Sigmoid colon (tissue), 7 donors: ENCODE measurements at places on chromosomes 5 and 9. TPM values are rescaled to one million over a fixed set of nuclear protein-coding genes. Genes with fewer than 3 reads are reported as not detected.

The IRX2 gene
- total RNA-seq = not detected

The GABBR2 gene
- total RNA-seq = under 0.01 TPM

The PHF24 gene
- 2.2 TPM for total RNA-seq

DNA sequence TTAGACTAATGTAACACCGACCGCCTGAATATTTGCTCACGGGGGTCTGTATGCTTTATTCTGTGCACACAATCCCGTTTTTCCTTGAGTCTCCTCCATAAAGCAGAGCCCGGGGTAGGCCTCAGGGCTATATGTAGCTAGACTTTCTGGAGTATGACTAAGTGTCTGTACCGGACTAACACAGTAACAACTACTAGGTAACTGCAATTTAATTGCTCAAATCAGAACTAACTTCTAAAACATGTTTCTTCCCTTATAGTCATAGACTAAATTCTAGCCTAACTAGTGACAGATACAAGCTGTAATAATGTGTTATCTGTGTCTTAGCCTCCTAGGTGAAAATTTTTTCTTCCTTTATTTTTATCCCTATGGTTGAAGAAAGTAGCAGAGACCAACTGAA is 2.1 kb downstream of the REEP5 start:
- DNase-seq = no peak

DNA sequence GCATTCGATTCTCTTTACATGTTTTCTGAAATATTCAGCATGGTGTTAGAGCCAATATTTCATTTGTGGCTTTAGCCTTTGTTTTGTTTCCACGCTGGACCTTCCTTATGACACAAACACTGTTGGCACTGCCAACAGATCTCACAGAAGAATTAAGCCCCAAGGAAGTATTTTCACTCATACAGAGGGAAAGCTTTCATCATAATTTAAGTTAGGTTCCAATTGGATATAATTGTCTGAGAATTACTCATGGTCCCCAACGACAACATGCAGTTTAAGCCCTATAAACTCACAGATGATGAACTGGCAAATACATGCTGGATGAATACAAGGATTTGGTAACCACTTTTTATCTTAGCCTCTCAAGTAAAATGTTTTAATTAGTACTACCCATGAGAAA is 259.5 kb downstream of the EBF1 start:
- DNase-seq = no peak

GRCh38 chr5:38776149-38776896 is 69.5 kb upstream of the OSMR start:
- DNase-seq = no peak

DNA sequence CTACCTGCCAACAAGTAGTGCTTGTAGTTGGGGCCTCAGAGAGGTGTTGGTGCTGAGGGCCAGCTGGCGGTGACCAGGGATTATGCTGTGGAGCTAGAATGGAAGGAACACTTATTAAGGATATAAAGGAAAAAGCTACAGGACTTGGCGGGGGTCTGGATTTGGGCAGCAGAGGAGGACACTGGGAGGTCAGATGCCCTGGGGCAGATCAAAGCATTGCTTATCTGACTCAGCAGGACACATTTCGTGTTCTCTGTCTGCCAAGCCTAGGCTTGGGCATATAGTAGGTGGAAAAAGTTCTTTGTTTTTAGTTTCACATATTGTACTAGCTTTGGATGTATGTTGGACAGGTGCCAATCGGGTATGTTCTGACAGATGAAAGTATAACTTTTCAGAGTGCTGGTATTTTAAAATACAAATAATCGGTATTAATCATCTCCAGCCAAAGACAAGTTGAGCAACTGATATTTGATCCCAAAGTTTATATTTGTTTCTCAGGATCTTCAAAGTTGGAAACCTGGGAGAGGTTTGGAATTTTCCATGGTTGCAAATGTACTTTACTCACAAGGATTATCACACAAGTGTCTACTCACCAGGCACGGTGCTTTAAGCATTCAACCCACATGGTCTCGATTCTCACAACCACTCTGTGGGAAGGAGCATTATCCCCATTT is 69.4 kb downstream of the IQGAP2 start:
- no peak for DNase-seq

DNA sequence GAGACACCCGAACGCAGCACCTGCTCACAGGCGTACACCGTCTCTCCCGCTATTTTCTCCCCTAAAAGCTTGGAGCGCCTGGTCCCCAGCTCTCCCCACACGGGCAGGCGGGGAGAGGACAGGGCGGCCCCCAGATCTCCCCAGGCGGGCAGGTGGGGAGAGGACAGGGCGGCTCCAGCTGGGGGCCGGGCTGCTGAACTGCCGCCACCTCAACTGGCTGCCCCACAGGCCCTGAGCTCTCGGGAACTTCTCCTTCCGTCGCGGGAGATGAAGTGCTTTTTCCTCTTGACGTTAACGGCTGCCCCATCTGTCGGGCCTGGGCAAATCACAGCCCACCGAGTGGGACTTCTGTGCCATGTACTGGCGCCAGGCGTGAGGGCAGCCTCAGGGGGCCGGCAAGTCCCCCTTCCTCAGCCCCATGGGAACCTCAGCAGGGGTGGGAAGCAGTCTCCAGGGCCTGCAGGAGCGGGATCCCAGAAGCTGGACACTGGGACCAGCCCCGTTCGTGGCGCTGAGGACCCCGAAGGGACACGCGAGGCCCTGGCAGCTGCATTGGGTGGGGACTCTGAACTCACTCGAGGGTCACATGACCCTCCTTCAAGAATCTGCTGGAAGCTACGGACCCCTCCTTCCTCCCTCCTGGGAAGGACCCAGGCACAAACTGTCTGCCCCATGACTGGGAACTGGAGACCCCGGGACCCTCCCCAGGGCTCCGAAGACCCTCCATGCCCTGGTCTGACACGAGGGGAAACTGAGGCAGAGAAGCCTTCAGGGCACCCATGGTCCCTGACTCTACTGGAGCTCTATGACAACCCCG is 5.7 kb upstream of the EGFL7 start:
- no peak for DNase-seq

DNA sequence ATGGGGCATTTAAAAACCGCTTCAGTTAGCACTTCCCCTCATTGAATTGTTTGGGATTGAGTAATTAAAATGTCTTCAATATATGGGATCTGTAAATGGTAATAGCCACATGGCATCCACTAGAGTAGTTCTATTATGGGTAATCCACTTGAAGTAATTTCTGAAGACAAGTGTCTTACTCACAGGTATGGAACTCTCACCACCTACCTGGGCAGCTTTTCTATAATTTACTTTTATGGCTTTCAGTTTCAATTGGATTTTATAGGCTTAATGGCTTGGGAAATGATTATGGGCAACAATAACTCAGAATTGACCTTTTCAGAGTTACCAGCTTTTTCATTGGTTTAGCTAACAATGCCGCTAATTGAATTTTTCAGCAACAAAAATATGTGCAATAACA is 597.9 kb downstream of the PTPRD start:
- DNase-seq = no peak

DNA sequence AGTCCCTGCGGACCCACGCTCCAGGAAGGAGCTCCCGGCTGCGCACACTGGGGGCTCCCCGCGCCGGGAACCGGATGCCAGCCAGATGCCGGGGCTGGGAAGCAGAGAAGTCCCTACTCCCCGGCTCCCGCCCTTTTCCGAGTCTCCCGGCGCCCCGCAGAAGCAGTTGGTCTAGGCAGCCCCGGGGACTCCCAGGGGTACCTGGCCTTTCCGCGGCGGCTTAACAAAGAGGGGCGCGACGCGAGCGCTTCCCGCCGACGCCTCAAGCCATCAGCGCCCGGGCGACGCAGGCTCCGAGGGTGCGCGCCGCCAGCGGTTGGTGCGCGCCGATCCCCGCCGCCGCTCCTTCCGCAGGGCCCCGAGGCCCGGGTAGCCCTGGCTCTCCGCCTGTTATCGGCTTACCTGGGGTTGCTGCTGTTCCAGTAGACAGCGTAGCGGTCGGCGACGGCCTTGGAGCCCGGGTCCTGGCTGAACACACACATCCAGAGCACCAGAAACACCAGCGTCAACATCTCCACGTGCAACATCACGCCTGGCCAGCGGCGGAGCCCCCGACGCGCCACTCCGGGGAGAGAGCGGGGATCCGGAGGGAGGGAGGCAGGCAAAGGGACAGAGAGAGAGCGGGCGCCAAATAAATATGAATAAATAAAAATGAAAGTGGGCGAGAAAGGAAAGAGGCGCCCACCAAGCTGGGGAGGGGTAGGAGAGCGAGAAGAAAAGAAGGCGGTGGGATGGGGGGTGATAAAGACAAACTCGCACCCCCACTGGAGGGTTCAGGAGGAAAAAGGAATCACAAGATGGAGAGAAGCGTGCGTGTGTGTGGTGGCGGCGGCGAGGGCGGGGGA is 428 bp downstream of the EFNA5 start:
- peak; percentile 71 for DNase-seq

GRCh38 chr5:34854459-34855174 is 15.7 kb downstream of the TTC23L start:
- no peak for DNase-seq

- DNase-seq = no peak
Observed at GRCh38 chr5:176524138-176524537, 13.1 kb downstream of the RNF44 start.

DNA sequence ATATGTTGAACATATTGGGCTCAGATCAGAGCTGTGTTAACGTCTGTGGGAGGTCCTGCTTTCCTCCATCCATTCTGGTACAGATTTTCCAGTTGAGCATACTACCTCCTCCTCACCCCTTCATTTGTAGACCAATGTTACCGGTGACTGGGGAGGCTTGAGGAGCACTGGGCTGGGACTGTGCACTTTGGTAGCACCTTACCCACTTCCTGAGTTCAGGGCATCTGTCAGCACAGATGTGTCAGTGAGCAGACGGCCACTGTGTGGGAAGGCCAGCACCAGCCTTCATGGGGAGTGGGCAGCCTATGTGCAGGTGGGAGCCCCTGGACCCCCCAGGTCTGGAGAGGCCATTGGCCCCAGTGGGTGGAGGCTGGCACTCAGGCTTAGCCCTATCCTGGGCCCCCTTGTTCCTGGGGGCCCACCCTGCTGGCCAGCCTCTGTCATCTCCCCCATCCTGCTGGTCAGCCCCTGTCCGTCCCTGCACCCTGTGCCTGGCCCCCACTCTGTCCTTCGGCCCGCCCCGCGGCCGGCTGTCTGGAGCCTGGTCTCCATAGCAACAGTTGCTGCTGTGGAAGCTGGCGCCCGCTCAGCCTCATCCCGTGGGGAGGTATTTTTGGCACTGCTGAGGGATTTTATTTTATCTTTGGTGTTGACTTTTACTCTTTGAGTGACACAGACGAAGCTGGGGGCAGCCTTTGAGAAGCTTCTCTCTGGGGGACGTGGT is 21.3 kb downstream of the WNK2 start:
- peak; percentile 89 for DNase-seq

- no peak for DNase-seq
Observed at GRCh38 chr9:16421532-16421931, 448.9 kb downstream of the BNC2 start.

DNA sequence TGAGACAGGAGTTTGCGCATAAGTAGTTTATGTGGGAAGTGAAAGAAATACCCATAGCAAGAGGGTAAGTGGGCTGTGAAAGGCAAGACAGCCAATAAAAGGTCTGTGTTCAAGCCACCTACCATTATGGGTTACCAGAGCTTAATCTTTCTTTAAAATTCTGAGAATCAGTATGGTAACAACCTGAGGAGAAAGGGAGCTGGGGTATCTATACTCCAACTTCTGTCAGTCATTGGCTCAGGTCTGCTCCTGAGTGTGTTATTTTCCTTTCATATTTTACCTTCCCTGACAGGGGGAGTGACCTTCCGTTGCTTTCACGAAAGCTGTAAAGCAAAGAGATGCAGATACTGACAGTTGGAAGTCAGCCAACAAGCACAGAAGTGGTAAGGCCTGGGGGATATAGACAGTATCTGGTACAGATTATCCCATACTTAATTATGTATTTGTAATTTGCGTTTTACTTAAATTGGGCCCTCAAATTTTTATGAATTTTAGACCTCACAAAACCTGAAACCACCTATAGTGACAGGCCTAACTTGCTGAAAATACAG is 233.4 kb downstream of the RAB3C start:
- DNase-seq = no peak

- no peak for DNase-seq
Observed at GRCh38 chr5:33146881-33147280, 293.9 kb upstream of the TARS1 start.

DNA sequence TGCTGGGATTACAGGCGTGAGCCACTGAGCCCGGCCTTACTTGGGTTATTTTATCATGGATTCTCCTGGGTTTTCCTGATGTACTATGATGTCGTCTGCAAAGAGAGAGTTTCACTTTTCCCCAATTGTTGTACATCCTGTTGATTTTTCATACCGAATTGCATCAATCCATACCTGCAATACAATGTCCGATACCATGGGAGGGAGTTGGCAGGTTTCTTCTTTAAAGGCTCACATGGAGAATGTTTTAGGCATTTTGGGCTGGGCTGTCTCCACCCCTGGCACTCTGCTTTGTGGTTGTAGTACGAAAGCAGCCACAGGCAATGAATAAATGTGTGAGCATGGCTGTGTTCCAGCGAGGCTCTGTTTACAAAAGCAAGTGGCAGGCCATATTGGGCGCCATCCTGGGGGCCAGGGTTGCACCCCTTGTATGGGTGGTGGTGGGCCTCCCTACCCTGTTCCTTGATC is 35.1 kb upstream of the EXOC3 start:
- DNase-seq = peak; percentile 55

DNA sequence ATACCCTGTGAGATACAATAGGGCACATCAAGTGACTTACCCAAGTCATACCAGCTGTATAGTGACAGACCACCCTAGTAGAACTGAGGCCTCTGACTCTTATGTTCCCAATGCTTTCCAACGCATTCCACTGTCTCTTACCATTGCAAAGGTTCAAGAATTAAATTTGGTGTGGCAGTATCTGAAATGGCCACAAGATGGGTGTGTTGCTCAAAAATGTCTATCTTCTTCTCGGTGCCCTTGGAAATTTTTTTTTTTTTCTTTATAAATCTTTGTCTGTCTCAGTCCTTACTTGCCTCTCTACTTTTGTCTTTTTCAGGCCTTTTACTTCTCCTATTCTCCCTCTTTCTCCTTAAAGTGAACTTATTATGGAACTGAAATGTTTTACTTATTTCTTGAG is 48.4 kb downstream of the GPR21 start:
- no peak for DNase-seq

GRCh38 chr9:127910613-127911205 is 6.1 kb downstream of the ST6GALNAC4 start:
- no peak for DNase-seq

DNA sequence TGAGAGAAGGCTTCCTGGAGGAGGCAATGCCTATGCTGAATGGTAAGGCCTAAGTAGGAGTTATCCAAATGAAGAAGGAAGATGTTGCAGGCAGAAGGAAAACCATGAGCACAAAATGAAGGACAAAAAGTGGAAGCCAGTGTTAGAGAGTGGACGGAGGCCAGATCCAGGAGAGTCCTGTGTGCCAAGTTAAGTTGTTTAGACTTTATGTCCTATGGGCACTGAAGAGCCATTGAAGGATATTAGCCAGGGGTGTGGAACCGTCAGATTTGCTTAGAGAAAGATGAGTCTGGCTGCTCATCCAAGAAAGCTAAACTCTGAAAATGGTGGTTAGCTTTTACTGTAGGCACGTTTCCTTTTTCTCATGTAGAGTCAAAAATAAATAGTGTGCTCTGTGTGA is 254.7 kb downstream of the ADAMTSL1 start:
- peak; percentile 73 for DNase-seq
